ENCODE measurements at places on chromosomes 13 and 19.

DNA sequence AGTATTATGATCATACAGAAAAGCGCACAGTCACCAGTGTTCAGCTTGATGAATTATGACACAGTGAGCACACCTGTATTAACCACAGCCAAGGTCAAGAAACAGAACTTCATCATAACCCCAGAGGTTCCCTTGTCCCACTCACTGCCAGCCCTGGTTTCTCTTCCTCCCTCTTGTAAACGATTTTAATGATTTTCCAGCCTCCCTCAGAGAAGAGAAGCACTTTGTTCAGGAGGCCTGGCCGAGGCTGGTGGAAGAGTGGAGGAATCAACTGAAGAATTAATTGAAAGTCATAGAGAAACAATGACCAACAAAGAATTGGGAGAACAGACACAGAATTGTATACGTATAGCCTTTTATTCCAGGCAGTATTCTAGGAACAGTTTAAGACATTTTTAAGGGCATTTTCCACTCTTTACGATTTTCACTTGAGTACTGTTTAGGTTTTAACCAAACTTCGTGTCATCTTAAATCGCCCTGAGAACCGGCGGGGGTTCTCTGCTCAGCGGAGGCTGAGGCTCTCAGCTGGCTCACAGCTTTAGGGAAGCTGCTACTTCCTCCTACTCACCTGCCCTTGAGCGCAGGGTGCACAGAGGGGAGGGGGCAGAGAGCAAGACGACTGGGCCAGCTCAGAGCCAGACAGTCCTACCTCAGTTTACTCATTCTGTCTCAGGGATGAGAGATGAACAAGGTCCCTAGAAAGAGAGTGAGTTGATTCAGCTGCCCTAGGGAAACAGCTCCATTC is 108.6 kb downstream of the AKAP11 start:
- no peak for DNase-seq

GRCh38 chr19:799076-799881 is 2.0 kb downstream of the PTBP1 start:
- DNase-seq = no peak

- DNase-seq = no peak
Measured at GRCh38 chr13:55160867-55161266, 1979.9 kb upstream of the PRR20A start.

GRCh38 chr13:102817907-102818306 is 19.0 kb downstream of the BIVM start:
- no peak for DNase-seq

GRCh38 chr19:29048873-29049272 is 164.1 kb downstream of the UQCRFS1 start:
- no peak for DNase-seq

- DNase-seq = no peak
Measured at GRCh38 chr19:48752496-48753365, at the start of gene FUT1. Gene FUT1 (minus strand): TSS chr19:48752641. CDS start chr19:48751281, 1,360 bp downstream.

DNA sequence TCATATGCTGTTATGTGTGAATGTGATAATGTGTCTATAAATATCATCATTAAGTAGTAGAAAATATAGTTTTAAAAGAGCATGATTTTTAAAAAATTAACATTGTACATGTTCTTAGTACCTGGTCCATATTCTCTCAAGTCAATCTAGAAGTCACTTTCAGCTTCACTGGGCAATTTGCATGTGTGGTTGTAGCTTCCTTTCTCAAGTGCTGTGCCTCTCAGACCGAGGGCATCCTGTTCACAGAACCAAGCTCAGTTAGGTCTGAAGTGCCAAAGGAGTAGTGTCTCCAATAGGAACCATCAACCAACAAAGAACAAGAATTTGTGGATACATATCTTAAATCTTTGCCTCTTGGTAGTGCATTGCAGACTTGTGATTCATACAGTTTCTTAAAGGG is 541.8 kb upstream of the SLC10A2 start:
- no peak for DNase-seq

- DNase-seq = no peak
Measured at GRCh38 chr19:3179739-3180293, 1.2 kb downstream of the S1PR4 start.

DNA sequence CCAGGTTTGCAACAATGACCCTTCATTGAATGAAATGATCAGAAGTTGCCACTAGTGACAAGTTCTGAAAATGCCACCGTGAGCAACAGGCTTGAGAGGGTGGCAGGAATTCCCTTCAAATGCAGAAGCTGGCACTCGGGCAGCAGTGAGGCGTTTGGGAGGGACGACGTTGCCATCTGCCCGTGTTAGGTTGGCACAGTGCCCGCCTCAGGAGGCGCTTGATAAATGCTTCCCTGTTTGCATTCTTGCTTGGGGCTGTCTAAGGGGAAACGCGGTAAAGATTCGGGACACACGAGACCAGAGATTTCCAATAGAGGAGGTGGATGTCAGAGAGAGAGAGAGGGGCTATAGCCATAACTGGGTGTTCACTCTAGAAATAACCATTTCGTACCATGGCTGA is 101.9 kb downstream of the TEX29 start:
- DNase-seq = no peak

DNA sequence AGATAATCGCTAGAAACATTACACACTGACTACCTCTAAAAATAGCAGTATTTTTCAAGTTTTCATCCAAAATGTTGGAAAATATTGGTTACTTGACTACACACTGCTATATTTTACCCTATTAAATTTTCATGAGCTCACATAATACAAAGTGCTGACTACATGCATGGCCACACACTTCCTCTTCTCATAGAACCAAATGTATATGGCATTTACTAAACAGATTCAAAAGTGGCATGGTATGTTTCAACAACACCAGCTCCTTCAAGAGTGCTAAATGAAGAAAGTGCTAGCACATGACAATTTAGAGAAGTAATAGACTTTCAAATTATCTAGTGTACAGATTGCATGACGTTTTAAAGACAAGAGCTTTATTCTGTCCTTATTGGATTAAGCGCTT is 780.4 kb upstream of the SLITRK6 start:
- no peak for DNase-seq

DNA sequence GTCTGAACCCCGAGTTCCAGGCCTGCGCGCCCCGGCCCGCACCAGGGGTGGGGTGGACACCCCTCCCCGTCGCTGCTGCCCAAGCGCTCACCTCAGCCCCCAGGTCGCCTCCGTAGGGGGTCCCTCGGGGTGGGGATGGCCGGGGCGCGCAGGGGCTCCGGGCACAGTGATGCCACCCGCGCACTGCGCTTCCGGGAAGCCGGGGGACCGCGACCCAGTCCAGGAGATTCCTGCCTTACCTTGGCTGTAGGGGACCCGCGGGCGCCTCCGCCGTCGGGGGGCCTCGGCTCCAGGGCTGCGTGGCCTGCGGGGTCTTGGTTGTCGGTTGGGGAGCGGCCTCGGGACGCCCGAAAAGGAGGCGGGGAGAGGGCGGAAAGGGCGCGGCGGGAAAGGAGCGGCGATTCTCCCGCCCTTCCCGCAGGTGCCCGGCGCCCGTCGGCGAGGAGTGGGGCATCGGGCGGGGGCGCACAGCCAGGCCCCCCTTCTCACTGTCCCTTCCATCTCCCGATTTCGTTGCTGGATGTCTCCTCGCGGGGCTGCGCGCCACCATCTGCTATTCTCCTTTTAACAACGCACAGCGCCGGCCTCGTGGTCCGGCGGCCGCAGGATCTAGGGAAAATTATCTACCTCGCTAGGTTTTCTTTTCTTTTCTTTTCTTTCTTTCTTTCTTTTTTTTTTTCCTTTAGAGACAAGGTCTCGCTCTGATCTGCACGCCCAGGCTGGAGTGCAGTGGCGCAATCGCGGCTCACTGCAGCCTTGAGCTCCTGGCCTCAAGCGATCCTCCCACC is at the start of gene KEAP1:
Gene KEAP1, minus strand, starts transcription at position 355 of the 788 bp plus-strand sequence. CDS start 3,323 bp downstream, outside the sequence.
- DNase-seq = no peak

- DNase-seq = peak; percentile 56
Measured at GRCh38 chr13:73835138-73835721, 299.0 kb downstream of the KLF12 start.

DNA sequence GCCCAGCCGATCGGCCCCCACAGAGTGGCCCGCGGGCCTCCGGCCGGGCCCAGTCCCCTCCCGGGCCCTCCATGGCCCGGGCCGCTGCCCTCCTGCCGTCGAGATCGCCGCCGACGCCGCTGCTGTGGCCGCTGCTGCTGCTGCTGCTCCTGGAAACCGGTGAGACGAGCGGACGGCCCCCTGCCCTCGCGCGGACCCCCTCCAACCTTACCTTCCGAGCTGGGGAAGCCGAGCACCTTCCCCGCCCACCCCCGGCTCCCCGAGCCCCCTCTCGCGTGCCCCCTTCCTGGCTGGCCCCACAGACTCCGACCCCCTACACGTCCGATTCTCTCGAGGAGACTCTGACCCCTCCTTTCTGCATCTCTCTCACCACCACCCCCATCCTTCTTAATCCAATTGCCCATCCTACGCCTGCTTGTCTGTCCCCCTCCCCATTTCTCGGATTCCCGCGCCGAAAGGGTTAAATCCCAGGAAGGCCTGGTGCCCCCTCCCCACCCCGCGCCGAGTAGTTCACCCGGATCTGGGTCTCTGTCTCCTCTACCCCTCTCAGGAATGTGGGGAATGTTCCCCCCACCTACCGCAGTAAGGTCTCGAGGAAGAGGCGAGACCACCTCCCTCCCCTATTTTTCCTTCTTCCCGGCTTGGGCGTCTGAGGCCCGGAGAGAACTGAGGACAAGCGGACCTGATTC is 502 bp downstream of the NECTIN2 start:
- DNase-seq = no peak

DNA sequence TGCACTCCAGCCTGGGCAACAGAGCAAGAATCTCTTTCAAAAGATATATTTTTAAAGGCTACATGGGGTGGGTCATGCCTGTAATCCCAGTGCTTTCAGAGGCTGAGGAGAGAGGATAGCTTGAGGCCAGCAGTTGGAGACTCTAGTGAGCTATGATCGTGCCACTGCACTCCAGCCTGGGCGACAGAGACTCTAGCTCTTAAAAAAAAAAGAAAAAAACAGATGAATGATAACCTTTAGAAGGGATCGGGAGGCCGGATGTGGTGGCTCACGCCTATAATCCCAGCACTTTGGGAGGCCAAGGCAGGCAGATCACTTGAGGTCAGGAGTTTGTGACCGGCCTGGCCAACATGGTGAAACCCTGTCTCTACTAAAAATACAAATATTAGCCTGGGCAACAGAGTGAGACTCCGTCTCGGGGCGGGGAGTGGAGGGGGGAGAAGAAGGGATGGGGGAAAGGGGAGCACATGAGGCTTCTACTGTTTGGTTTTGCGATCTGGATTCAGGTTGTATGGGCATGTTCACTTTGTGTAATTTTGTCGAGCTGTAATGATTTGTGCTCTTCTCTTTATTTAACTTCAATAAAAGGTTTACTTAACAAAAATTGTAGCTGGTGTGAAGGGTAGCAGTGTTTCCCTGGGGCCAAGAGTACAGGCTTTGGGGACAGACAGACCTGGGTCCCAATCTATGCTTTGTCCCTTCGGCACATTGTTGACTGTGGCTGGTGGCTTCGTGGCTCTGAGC is 1.1 kb upstream of the PSMC4 start:
- DNase-seq = no peak

DNA sequence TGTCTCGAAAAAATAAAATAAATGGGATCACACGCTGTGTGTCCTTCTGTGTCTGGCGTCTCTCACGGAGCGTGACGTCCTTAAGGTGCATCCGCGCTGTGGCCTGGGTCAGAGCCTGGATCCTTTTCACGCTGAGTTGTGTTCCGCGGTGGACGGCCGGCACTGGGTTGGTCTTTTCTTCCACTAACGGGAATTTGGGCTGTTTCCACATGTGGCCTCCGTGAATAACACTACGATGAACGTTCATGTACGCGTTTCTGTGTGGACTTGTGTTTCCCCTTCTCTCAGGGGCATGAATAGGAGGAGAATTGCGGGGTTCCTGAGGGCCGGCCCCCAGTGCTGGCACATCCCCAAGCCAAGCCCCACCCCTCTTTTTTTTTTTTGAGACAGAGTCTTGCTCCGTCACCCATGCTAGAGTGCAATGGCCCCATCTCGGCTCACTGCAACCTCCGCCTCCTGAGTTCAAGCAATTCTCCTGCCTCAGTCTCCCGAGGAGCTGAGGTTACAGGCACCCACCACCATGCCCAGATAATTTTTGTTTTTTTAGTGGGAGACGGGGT is 6.2 kb upstream of the PTBP1 start:
- DNase-seq = no peak

DNA sequence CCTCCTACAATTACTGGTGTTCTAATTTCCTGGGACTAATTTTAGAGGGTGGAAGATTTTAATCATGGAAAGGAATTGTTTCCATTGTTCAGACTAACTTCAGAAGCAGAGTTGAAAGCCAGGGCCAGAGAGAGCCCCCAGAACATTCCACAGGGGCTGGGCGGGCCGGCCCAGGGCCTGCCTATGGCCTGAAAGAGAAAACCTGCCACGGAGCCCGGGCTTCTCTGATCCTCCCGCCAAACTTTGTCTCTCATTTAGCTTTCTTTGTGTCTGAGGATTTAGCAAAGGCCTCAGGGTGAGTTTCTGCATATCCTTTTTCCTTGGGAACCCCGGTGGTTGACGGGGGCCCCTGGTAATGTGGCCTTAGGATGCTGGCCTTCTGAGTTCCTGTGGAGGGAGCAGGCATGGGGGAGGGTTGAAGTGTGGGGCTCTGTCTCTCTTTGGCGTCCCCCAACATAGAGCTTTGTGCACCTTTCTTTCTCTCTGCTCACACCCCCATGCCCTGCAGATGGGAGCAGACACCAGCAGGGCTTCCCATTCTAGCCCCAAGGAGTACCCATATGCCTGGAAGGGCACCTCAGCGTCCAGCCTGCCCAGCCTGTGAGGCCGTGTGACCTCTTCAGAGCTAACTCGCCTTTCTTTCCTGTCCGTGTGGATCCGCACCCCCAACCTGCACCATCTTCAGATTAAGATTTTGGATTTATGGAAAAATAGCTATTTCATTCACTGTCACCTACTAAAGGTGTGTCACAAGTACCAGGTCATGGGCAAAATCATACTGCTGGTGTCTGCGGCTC is 539.5 kb downstream of the FGF9 start:
- no peak for DNase-seq

DNA sequence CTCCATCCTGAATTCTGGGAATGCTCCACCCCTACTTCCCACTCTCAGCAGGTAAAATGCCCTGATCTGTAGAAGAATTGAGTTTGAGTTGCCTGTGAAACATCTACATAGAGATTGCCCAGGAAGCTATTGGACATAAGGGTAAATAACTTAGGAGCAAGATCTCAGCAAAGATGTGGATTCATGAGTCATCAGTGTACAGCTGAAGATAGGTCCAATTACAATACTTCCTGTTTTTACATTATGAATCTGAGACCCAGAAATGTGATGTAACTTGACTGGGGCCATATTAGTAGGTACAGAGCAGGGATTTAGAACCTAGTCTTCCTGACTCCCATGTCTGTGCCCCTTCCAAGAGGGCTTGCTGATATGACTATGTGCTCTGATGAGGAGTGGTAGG is 79.4 kb upstream of the FNDC3A start:
- no peak for DNase-seq

DNA sequence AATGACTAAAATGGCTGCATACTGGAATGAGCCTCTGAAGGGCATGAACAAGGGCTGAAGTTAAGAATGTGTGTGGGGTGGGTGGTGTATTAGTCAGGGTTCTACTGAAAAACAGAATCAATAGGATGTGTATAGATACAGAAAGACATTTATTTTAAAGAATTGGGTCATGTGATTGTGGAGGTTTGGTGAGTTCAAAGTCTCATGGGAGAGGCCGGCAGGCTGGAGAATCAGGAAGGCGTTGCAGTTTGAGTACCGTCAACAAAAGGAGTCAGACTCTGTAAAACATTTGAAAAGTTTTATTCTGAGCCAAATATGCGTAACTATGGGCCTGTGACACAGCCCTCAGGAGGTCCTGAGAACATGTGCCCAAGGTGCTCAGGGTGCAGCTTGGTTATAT is 24.5 kb upstream of the CYSLTR2 start:
- no peak for DNase-seq

- no peak for DNase-seq
Measured at GRCh38 chr13:67017276-67017675, 212.9 kb downstream of the PCDH9 start.

Measured in naive thymus-derived CD4-positive, alpha-beta T cell (primary cell).